Stimulated activated CD8-positive, alpha-beta memory T cell treated with anti-CD3 and anti-CD28 coated beads, Interleukin-4, amount 100 ng/mL, for 1 hour (primary cell): ENCODE measurements at places on chromosomes 3 and 15.

DNA sequence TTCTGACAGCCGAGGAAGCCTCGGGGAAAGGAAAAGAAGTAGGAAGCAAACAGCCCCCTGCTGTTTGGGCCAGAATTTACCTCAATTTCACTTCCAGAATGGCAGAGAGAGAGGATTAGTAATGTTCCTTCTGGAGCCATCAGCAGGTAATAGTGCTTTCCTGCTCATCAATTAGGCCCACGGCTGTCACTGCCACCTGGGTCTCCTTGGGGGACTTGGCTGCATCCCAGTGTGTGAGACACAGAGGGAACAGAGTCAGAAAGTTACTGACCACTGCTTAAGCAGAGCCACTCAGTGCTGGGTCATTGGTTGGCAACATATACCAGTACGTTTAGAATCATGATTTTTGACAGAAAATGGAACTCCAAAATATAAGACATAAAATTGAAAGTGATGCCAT, 397.0 kb downstream of the EPHA3 start:
- no peak for DNase-seq

DNA sequence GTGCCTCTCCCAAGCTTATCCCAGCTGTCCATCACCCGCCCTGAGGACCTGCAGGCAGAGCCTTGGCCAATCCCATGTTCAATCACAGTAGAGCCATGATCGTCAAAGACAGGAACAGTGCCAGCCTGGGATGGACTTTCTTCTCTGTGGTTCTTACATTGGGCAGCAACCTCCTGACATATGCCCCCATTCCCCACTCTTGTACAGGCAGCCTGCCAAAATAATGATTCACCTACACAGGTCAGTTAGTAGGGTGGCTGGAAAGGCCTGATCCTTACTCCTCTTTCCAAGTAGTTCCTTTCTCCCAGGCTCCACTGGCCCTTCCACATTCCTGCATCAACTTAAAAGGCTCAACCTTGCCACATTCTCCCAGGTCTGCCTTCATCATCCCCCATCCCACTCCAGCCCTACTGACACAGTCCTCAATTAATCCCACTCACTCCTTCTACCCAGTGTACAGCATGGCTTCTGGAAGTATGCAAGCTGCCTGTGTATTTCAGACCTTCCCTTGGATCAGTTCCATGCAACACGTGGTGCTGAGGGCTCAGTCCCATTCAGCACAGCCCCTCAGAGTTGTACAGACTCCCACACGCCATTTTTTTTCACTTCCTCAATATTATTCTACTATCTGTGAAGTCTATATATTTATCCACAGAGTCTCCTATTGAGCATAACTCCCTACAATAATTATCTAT, 189.8 kb downstream of the NTRK3 start:
- no peak for DNase-seq

- no peak for DNase-seq
Measured at GRCh38 chr3:41200669-41201021, 1.3 kb downstream of the CTNNB1 start.

GRCh38 chr3:172557515-172558220, 34.4 kb upstream of the TNFSF10 start:
- DNase-seq = no peak
